Stimulated activated CD8-positive, alpha-beta memory T cell treated with anti-CD3 and anti-CD28 coated beads, Interleukin-4, amount 100 ng/mL, for 1 hour (primary cell): ENCODE measurements at places on chromosomes 4 and X.

- no peak for DNase-seq
Observed at GRCh38 chr4:130689181-130689580, 1593.2 kb downstream of the C4orf33 start.

GRCh38 chr4:25811374-25811690, 51.5 kb downstream of the SEL1L3 start:
- DNase-seq: no peak

GRCh38 chr4:182155806-182156205, 87.4 kb upstream of the TENM3 start:
- no peak for DNase-seq

DNA sequence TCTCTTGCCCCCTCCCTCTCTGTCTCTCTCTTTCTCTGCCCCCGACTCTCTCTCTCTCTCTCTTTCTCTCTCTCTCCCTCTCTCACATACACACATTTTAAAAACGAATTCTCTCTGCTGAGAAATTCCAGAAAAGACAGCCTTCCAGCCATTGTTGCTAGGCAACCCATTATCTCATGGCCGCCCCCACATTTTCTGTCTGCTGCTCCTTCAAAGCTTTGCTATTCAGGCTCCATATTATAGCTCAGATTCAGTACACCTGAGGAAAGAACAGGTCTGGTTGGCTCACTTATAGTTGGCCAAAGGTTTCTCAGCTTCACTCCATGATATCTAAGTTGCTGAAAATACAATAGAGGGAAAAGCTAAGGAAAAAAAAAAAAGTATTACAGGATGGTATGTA, 174.4 kb upstream of the RADX start:
- no peak for DNase-seq

DNA sequence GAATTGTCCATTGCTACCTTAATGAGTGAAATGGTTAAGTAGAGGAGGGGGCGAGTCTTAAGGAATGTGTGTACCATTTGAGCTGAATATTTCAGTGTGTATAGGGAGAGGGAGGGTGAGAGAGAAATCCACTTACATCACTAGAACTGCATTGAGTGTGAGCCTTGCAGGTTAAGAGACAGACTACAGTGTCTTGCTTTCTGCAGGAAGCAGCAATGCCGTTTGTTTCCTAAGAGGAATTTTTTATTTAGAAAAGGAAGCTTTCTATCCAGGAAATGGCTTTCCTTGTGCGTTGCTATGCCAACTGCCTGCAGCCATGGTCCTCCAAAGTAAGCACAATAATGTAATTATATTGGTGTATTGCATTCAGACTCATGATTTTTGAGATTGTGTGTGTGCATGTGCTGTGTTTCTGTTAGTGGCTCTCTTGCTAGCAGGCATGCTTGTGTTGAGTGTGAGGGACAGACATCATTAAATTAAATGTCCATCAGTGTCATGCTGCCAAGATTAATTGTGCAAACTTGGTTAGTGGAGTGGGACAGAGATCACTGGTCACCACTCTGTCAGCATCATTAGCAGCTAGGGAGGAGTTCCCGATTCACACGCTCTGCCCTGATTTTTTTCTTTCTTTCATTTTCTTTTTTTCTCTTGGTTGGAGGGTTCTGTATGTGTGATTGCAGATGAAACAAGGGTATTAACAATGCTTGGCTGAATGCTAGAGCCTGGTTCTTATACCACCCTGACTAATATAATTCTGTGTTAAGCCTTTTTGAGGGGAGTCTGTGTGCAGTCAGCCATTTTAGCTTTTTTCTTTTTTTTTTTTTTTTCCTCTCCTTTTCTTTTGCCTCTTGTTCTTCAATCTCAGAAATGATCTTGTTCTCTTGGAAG, 164.3 kb downstream of the RAPGEF2 start:
- DNase-seq: no peak

DNA sequence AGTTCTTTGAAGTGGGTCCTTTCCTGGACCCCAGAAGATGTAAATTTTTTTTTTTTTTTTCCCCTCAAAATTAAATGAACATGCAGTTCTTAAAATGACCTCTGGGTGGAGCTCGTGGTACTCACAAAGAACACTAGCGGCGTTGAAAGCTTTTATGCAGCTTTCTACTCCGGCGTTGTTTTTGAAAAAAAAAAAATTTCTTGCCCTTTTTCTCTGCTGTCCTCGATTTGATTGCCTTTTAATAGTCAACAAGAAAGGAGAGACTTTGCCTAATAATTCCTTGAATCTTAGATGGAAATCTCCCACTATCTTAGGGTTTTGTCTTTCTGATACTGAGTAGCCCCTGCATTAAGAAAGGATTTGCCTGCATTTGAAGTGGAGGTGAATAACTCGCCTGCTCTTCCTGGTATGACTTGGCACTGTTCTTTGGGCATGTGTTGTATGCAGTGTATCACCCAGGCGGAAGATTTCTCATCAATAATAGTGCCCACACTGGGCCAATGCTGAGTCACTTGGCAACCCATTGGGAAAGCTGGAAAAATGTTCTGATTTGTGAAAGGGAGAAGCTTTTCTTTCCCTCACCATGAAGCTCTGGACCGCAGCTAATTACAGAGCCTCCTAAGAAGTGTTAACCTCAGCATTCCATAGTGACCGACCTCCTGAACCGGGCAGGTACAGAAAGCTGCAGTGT, 104.0 kb downstream of the PHEX start:
- no peak for DNase-seq

GRCh38 chr4:74056858-74057562, 18.5 kb upstream of the CXCL3 start:
- no peak for DNase-seq

GRCh38 chr4:99321241-99322191, at the start of gene ADH1B:
ADH1B (minus strand) TSS chr4:99321401; CDS start chr4:99321331, 70 bp downstream.
- DNase-seq: no peak

DNA sequence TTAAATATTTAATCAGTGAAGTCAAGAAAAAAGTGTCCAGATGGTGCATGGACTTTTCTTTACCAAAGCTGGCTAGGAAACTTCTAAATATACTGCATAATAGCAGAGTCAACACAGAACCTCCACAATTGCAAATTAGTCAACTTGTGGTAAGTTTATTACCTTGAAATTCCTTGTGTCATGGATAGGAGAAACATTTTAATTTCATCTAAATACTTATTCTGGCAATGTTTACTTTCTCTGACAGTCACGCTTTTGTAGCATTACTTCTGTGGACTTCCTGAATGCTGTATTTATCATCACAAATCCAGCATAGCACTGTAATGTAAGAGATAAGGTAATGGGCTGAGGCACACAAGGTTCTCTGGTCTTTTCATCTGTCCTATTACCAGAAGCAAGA, 2266.1 kb downstream of the PCDH7 start:
- no peak for DNase-seq

- DNase-seq: no peak
Observed at GRCh38 chr4:114229706-114230105, 250.3 kb upstream of the ARSJ start.

- DNase-seq: no peak
Observed at GRCh38 chr4:13981499-13981898, 354.0 kb upstream of the BOD1L1 start.

- DNase-seq: no peak
Observed at GRCh38 chrX:13069771-13070416, 25.5 kb upstream of the FAM9C start.

- DNase-seq: no peak
Observed at GRCh38 chrX:1401611-1402430, 9.9 kb upstream of the SLC25A6 start.

DNA sequence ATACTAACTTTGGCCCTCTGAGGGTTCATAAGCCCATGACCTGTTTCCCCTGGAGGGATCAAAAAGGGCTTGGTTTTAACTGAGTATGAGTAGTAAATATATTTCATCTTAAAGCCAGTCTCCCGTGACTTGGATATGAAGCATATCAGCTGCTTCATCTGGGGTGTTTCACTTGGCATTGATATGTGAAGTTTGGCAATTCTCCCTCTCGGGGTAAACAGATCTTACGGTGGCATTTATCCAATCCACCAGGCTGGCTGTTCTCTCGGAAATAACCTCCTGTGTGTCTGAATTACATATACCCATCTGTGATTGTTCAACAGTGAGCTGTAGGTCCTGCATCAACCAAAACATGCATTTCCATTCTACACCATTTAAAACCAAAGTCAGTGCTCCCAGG, 130.7 kb downstream of the ADAM29 start:
- no peak for DNase-seq

DNA sequence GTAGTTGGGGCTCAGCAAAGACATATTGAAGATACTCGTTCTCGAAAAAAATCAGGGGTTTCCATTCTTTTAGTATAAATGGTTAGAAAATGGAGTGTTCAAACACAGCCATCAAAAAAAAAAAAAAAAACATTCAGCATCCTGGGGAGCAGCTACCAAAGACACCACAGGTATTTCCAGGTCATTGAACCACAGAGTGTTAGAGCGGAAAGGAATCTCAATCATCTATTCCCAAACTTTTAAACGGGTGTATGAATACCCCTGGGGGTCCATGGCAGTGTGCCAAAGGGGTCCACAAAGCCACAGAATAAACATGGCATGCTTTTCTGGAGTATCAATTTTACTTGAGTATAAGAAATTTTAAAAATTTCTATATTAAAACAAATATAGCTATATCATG, 6.9 kb upstream of the FGF16 start:
- DNase-seq: no peak

DNA sequence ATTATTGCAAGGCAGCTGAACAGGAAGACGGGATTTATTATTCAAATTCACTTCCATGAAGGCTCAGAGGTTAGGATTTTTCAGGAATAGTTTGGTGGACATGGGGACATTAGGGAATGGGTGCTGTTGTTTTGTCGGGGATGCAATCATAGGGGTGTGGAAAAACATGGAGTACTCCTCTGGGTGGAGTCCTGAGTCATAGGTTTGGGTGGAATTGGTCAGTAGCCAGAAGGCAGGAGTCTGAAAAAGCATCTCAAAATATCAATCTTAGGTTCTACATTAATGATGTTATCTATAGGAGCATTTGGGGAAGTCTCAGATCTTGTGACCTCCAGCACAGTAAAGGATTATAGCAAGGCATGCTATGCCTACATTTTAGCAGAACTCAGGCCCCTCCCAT, 14.5 kb upstream of the ETNPPL start:
- DNase-seq: no peak

DNA sequence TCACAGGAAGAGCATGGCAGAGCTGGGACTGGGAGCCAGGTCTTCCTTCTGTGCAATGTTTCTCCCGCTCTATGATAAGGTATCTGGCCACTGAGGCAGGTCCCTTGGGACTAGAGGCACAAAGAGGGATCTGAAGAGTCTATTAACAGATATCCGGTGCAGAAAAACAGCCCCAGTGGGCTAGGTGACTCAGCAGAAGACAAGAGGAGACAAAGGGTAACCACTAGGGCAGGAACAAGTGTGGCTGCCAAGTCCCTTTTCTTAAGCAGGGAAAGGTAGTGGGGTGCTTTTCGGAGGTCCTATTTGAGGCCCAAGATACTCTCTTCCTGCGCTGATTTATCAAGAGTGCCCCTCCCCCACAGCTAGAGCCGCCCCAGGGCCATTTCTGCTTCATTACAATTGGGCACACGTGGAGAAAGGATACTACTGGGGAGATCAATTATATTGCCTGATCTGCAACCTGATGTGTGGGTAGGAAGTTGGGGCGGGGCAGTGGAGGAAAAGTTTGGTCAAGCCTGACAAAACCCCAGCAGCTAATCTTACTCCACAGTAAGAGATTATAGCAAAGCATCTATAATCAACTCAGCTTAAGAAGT, at the start of gene DGAT2L6:
Gene DGAT2L6, plus strand, starts transcription at position 546 of the 596 bp plus-strand sequence. CDS start 100 bp downstream, outside the sequence.
- no peak for DNase-seq

- no peak for DNase-seq
Observed at GRCh38 chr4:143186649-143187048, 1.9 kb downstream of the USP38 start.

DNA sequence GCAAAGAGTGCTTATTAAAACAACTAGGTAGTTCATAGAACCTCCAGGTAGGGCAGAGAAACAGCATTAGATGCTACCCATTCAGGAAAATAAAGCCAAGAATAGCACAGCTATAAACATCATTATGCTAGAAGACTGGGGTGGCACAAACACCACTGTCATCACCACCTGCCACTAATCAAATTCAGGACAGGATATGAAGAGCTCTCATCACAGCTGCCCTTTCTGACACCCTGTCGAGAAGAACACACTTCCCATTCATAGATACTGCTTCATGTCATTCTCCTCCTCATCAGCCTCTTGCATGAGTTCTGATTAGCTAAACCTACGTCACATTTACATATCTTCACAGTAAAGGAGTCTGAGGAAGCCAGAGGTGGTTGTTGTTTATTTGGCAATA, 692.3 kb upstream of the HS3ST1 start:
- DNase-seq: no peak

DNA sequence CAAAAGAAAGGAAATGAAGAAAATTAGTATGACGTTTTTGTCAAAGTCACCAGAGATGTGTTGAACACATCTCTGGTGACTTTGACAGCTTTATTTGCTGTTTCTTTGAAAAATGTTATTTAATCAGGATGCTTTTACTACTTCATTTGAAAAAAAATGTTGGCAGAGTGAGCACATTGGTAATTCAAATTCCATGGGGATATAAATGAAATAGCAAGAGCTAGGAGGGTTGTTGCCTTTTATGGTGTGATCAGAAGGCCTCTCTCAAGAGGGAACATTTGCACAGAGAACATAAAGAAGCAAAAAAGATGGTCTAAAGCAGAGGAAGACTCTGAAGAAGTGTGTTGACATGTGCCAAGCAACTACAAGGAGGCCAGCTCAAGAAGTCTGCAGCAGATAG, 46.6 kb upstream of the CXCL8 start:
- DNase-seq: no peak

DNA sequence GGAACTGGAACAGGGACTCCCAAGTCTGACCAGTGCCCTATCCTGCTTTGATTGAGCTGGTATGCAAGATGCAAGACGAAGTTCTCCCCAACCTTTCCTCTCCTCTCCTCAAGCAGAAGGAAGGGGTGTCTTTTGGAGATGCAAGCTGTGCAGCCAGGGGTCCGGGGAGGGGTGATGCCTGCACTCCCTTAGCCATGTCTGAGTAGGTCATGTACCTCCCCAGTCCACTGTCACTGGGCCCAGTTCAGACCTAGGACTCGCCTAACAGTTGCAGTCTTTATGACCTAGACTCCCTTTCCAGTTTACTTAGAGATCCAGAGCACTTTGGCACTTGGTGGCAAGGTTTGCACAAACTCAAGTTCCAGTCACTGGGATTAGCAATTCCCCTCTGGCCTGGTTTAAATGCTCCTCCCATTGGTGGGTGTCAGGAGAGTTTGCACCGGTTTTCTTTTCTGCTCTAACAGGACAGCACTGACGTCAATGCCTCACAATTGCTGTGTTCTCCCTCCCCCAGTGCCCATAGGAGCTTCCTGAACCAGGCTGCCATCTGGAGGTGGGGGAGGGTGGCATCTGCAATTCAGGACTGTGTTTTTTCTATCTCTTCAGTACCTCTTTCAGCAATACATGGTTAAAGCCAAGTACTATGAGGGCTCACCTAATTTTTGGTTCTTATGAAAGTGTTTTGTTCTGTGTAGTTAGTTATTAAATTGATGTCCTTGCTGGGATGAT, 782.2 kb downstream of the ARAP2 start:
- no peak for DNase-seq
